CD8-positive, alpha-beta memory T cell (primary cell): ENCODE measurements at places on chromosomes 4 and X.

DNA sequence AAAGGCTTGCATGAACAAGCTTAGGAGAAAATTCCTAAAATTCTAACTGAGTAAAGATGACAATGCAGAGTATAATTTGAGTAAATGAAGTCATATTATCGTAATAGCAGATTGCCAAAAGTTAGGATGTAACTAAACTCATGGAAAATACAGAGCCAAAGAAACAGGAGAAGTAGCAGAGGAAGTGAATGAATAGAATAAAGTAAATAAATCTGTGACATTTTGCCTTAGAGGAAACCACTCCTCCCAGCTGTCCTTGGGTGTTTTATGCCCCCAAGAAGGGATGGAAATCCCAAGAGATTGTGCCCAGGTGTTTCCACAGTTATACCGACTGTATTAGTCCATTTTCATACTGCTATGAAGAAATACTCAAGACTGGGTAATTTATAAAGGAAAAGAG, 1.9 kb upstream of the BMX start:
- no peaks in the 10 kb centered on the region for H3K4me1 ChIP-seq
- H3K27ac ChIP-seq, result no peak overlapping the region
- no peak overlapping the region for H3K4me3 ChIP-seq
- no peak for DNase-seq
- no peaks in the 10 kb centered on the region for H3K27me3 ChIP-seq

GRCh38 chr4:17033768-17034181, 135.3 kb upstream of the LDB2 start:
- H3K27ac ChIP-seq, result no peak overlapping the region
- no peak overlapping the region for H3K4me3 ChIP-seq
- H3K36me3 ChIP-seq, result no peaks in the 10 kb centered on the region
- no peak for DNase-seq

DNA sequence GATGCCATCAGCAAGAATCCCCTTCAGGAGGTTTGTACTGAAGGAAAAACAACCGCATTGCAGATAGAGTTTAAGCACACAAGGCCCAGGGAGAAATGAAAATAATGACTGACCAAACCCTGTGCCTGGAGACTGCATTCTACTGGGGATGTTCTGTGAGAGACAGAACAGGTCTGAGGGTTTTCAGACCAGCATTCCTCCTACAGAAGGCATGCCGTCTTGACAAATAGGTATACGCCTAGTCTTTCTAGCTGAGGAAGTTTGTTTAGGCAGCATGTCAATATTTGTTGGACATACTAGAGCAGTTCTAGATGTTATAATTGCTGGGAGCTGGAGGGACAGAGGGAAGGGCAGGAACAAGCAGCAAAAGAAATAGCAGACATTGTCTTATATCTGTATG, 68.4 kb upstream of the SCOC start:
- H3K36me3 ChIP-seq, result no peaks in the 10 kb centered on the region
- H3K4me1 ChIP-seq, result no peaks in the 10 kb centered on the region
- H3K4me3 ChIP-seq, result no peak overlapping the region
- no peak overlapping the region for H3K27ac ChIP-seq
- no peaks in the 10 kb centered on the region for H3K27me3 ChIP-seq

DNA sequence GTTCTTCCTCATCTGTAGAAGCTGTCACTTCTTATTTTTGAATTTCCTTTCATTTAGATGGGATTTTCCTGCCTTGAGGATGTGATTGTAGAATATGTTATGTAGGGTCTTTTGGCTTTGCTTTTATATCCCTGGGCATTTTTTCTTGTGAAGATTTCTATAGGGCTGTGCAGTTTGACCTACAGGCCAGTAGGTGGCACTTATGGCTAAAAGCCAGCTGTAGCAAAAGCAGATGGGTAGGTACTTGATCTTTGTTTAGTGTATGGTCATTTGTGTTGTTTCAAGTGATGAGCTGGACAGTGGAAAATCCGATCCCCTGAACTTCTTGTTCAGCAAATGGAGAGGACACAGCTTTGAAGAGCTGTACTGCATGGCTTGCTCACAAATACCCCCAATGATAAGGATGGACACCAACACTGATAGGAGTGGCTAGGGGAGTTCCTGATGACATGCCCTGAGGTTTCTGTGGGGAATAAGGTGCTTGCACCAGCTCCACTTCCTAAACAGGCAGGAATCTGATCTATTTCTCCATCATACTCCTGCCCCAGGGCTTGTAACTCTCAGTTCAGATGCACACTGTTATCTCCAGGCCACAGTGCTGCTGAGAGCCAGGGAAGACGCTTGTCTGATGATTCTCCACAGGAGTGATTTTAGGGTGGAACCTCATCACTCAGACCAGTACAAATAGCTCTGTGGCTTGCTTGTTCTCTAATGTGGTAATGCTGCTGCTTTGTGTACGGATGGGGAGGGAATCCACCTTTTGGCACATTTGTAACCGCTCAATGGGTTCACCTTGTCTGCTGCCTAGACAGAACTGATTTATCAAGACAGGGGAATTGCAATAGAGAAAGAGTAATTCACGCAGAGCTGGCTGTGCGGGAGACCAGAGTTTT, 417.1 kb upstream of the MAGEB16 start:
- no peaks in the 10 kb centered on the region for H3K27me3 ChIP-seq
- H3K4me1 ChIP-seq, result no peaks in the 10 kb centered on the region
- H3K4me3 ChIP-seq, result no peak overlapping the region

GRCh38 chrX:13223868-13224567, 95.8 kb downstream of the ATXN3L start:
- H3K4me3 ChIP-seq, result no peak overlapping the region
- H3K36me3 ChIP-seq, result no peaks in the 10 kb centered on the region
- no peaks in the 10 kb centered on the region for H3K4me1 ChIP-seq

DNA sequence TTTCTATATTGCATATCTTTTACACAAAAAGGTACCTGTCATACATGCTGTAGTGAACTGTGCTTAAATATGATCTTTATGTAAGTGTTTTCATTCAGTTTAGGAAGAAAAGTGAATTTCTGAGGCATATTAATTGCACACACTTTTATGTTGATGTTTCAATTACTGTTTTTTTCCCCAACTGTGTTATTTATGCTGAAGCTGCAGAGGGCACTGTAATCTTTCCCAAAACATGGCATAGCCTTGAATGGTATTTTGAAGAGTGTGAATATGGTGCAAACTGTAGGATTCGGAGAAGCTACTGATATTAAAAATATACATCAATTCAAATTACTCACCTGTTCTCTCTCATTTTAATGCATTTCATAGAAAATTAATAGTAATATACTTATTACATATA, 6.0 kb upstream of the CENPE start:
- DNase-seq, result no peak
- H3K27me3 ChIP-seq, result no peaks in the 10 kb centered on the region
- H3K27ac ChIP-seq, result no peak overlapping the region

DNA sequence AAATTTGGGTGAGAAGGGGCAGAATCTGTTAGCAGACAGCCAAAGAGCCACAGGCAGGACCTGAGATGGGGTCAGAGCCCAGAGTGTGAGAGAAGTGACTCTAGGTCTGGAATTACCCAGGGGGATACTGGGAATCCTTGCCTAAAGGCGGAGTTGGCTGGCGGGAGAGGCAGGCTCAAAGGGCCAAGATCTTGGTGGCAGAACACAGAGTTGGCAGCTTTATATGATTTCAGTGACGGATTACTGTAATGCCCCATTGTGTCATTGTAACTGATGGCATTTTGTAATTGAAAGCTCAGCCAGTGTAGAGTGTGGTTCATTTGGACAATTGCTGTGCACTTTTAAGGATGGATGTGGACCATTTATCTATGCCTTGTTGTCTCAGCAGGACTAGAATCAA, 77.3 kb downstream of the SMIM20 start:
- no peaks in the 10 kb centered on the region for H3K27me3 ChIP-seq
- H3K4me1 ChIP-seq, result no peaks in the 10 kb centered on the region
- H3K36me3 ChIP-seq, result no peaks in the 10 kb centered on the region
- DNase-seq, result no peak
- H3K27ac ChIP-seq, result no peak overlapping the region
- H3K4me3 ChIP-seq, result no peak overlapping the region

DNA sequence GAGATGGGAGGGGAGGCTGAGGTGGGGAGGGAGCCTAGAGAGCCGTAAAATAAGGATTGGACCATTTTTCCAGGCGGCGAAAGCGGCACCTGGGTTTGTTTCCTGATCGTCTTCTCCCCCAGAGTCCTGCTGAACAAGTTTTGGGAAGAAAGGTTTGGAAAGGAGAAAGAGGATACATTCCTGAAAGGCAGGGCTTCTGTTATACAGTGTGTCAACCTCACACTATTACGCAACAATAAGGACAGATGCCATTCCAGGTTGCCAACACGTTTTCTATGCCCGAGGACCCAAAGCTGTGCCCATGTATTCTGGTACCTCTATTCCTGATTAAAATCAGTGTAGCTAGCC, 658 bp downstream of the SCOC start:
- peak overlapping the region; percentile 67 for H3K27ac ChIP-seq
- no peaks in the 10 kb centered on the region for H3K27me3 ChIP-seq
- H3K4me3 ChIP-seq, result peak overlapping the region; percentile 88
- H3K36me3 ChIP-seq, result no peaks in the 10 kb centered on the region
- no peak for DNase-seq
- H3K4me1 ChIP-seq, result peaks cover 21% of the 10 kb centered on the region

- H3K27me3 ChIP-seq, result no peaks in the 10 kb centered on the region
- no peaks in the 10 kb centered on the region for H3K36me3 ChIP-seq
- no peak overlapping the region for H3K4me3 ChIP-seq
- no peaks in the 10 kb centered on the region for H3K4me1 ChIP-seq
- no peak overlapping the region for H3K27ac ChIP-seq
Observed at GRCh38 chrX:149207518-149207917, 297.6 kb downstream of the IDS start.
